ENCODE measurements at places on chromosomes 5 and 9. TPM values are rescaled to one million over a fixed set of nuclear protein-coding genes. Genes with fewer than 3 reads are reported as not detected.

DNA sequence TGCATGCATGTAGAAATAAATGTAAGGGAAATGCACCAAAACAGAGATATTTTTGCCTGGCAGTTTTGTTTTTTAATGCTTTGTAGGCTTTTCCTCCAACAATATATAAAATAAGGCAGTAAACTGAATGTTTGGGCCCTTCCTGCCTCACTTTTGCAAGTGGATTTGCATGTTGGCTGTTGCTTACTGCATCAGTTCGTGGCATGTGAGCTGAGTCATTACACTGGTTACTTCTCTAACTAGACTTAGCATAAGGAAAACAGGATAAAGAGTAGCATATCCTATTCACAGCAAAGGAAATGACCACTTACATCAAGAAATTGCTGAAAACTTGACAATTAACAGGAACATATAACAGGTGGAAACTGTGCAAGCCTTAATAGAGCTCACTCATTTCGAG lies 113.4 kb downstream of the TLE1 start:
- no peak overlapping the region for H3K4me3 ChIP-seq
- H3K36me3 ChIP-seq: peaks cover 7% of the 10 kb centered on the region

Gene NRG2
- 4.8 TPM for total RNA-seq

Gene TXNDC8
- not detected for total RNA-seq

- no peaks in the 10 kb centered on the region for H3K27me3 ChIP-seq
- no peak overlapping the region for H3K27ac ChIP-seq
- H3K4me3 ChIP-seq: no peak overlapping the region
- H3K4me1 ChIP-seq: peaks cover 1% of the 10 kb centered on the region
- no peak for DNase-seq
- no peaks in the 10 kb centered on the region for H3K36me3 ChIP-seq
These were observed 113.8 kb downstream of the MARCHF11 start for GRCh38 chr5:16065831-16066230.

- peak overlapping the region; percentile 76 for H3K27ac ChIP-seq
- no peak overlapping the region for H3K4me3 ChIP-seq
- H3K4me1 ChIP-seq: peaks cover 10% of the 10 kb centered on the region
- no peak for DNase-seq
These were observed 82.5 kb downstream of the UHRF2 start for GRCh38 chr9:6495466-6495865.

DNA sequence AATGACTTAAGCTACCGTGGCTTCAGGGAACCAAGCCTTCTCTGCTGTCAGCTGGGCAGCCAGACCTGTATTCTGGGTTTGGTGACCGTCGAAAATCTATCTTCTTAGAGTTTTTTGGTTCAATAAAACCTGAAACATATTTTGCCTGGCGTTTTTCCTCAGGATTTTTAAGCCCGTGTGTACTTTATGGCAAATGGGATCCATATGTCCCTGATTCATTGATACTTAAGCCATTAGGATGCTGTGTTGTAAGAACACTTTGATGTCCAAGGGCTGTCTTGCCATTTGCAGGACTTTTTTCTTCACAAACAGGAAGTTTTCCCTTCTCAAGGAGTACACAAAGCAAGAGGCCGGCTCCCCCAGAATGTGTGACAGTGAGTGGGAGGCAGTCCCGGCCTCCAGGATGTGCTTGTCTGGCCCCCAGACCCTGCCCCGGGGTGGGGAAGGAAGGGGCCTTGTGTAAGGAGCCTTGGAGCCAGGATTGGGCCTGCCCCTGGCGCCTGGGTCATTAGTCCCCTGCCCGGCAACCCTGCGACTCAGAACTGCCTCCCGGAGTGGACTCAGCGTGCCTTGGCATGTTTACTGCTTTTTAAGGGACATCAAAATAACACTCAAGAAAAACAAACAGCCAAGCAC lies 83.4 kb upstream of the SMIM23 start:
- H3K4me1 ChIP-seq: no peaks in the 10 kb centered on the region
- no peak for DNase-seq
- no peak overlapping the region for H3K27ac ChIP-seq
- H3K27me3 ChIP-seq: peaks cover 6% of the 10 kb centered on the region

DNA sequence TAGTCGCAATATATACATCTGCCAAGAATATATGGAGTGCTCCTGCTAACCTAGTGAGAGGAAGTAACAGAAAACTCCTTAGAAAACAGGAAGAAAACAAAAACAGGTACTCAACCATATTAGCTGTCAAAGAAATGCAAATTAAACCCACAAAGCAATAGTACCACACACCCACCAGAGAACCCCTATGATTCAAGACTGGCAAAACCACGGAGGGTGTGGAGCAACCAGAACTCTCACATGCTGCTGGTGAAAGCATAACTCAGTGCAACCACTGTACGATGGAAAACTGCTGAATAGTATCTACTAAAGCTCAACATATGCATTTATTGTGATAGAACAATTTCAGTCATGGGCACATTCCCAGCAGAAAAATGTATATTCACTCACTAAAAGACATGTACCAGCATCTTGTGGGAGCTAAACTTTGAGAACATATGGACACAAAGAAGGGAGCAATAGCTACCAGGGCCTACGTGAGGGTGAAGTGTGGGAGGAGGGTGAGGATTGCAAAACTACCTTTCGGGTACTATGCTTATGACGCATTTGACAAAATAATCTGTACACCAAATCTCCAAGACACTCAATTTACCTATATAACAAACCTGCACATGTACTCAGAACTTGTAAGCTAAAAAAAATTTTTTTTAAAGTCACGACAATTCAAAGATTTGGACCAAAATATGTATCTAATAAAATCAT lies 34.0 kb downstream of the PTPN3 start:
- peaks cover 1% of the 10 kb centered on the region for H3K4me1 ChIP-seq
- no peaks in the 10 kb centered on the region for H3K36me3 ChIP-seq
- DNase-seq: no peak
- no peaks in the 10 kb centered on the region for H3K27me3 ChIP-seq
- H3K27ac ChIP-seq: no peak overlapping the region

GRCh38 chr9:134880484-134881312 lies at the start of gene FCN2:
FCN2 (plus strand) TSS chr9:134880810; CDS start chr9:134880822, 12 bp downstream.
- no peak within 1 kb of the TSS for H3K27ac ChIP-seq
- peaks cover 11% of the 10 kb centered on the region for H3K27me3 ChIP-seq
- H3K4me3 ChIP-seq: no peak within 1 kb of the TSS
- no peak for DNase-seq
- no peaks in the 10 kb centered on the region for H3K4me1 ChIP-seq

Gene LHX6
- total RNA-seq: 1.6 TPM

Gene ZBED3
- total RNA-seq: 38.0 TPM

Gene WDR41
- total RNA-seq: 58.4 TPM

Gene CDX1
- total RNA-seq: 0.31 TPM

Gene SLC36A3
- not detected for total RNA-seq

DNA sequence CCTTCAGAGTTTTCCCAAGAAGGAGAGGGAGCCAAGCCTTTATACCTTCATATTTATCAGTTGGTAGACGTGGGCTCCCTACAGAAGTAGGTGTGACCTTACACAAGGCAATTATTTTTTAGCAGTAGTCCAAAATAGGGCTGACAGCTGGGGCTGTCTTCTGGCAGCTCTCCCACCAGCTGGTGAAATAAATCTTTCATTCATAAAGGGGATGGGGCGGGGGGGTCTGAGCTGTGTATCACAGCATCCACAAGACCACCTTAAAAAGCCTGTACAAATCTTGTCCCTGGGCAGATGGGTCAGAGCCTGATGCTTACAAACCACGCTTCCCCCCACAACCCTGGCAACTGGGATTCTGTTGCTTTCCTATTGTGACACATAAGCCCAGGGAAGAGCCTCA lies 19.7 kb downstream of the CSF2 start:
- no peak for DNase-seq
- H3K27ac ChIP-seq: no peak overlapping the region
- H3K36me3 ChIP-seq: no peaks in the 10 kb centered on the region

Gene FRRS1L
- total RNA-seq: 4.9 TPM

GRCh38 chr5:142981886-142982820 lies 212.0 kb downstream of the ARHGAP26 start:
- no peak overlapping the region for H3K27ac ChIP-seq
- no peak overlapping the region for H3K4me3 ChIP-seq
- no peak for DNase-seq
- peaks cover 6% of the 10 kb centered on the region for H3K4me1 ChIP-seq
- no peaks in the 10 kb centered on the region for H3K27me3 ChIP-seq
